Left forelimb (tissue), 1 donor: ENCODE measurements at places on chromosomes 16 and 17.

GRCh38 chr17:19302791-19303331, 59.7 kb downstream of the B9D1 start:
- no peak for DNase-seq

DNA sequence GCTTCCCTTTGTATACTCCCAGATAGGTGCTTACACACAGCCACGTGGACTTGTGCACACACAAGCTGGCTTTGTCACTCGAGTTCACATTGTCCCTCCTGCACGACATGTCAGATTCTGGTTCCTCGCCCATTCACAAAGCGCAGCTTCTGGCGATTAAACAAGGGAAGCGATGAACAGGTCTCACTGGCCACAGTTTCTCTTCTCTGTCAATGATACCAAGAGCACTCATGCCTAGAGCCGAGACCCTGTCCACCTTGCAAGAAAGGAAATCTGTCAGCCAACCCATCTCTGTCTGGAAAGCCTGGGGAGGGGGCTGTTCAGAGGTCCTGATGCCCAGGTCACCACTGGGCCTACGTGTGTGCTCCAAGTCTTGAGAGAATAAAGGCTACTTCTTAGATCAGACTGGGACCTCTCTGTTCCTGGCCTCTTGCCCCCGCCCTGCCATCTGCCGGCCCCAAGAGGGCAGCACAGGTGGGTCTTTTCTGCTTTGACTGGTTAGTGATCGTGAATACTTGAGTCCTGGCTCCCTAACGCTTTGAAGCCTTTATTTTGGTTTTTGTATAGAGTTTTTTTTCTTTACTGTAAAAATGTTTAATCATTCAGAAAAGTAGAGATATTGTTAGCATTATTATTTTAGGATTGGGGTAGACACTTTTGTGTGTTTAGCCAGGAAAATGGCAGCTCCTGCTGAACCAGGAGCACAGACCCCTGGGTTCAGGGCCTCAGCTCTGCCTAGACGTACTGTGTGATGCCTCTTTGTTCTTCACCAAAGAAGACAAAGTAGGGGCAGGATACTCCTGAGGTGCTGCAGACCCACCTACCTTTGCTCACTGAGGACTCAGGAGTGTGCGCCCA, 104.7 kb downstream of the MRM1 start:
- DNase-seq: no peak

DNA sequence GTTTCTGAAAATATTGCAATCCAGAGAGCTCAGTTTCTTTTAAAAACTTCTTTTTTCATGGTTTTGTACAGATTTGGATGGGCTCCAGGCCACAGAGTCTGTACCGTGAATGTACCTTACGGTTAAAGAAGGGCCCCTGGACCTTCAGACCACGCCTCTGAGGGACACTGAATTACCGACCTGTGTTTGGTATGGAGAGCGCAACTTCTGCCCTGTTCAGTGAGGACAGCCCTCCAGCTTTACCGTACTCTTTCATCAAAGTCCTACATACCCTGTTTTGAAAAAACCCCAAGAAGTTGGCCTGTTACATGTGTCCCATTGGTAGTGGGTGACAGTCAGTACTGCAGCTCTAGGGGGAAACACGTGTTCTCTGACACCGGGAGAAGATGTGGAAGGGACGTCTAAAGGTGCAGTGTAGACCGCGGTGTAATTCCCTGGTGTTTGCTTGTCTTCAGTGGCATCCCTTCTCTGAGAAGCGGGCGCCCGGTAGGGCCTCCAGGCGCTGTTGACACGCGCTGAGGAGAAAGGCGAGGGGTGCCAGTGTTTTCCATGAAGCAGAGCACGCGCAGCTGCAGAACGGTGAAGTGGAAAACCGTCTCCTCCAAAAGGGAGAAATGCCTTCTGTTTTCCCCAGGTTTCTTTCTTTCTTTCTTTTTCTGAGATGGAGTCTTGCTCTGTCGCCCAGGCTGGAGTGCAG, 6.2 kb downstream of the PGS1 start:
- DNase-seq: no peak

DNA sequence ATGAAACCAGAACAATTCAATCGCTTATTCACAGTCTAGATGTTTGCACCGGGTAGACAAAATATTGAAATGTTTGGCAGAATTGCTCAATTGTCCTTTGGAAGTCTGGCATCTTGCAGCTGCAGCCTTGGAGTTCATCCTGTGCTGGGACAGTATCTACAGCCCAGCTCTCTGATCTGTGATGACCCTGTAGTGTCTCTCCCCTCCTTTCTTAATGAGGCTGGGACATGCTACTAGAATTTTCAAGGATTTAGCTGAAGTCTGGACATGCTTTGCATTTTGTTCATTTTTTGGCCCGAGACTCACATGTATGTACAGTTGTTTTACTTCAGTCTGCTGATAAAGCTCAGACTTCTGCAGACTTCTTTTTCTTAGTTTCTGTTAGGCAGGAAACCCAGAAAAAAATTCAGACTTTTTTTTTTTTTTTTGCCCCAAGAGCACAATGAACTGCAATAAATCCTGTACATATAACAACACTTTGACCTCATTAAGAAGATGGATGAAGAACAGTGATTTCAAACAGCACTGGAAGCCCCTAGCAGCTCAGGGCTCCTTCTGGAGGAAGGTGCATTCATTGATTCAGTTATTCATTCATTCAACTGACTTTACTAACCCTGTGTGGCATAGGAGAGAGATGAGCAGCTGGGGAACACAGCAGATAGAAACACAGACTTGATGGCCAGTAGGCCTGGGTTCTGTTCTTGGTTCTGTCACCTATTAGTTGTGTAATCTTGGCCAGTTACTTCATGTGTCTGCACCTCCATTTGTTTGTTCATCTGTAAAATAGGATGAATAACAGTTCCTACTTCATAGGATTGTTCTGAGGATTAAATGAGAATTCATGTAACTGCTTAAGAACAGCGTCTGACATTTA, 210.0 kb downstream of the MAP2K4 start:
- no peak for DNase-seq

DNA sequence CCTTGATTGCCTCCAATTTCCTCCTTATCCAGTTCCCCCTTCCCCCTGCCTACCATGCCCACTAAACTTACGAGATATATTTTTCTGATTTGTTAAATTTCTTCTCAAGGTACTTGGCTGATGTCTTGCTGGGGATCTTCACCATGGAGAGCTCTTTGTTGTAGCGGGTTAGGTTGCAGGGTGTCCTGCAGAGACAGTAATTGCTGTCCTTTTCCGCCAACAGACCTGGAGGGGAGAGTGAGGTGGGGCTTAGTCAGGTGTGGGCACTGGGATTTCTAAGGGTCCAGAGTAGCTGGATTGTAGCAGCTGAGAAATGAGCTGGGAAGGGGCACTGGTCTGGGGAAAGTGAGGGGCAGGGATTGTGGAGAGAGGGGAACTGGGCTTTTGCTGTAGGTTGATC, 32.1 kb downstream of the SPACA3 start:
- DNase-seq: no peak

DNA sequence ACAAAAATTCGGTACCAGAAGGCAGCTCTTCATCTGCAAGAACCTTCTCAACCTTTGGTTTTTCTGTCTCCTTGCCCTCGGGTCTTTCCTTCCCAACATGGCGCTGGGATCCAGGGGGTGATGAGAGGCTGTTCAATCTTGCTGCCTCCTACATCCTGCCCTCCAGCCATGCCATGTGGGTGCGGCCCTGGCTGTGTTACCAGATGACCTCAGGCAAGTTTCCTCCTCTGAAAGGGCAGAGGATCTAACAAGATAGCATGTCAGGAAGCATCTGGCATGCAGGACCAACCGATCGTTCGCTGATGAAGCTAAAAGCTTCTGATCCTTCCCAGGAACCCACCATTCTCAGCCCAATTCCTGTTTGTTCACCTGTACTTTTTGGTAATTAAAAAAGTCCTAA, 36.8 kb upstream of the BCAR1 start:
- DNase-seq: no peak
